Fibroblast of mammary gland (primary cell): ENCODE measurements at places on chromosomes 13 and 19.

GRCh38 chr19:12166626-12167025 lies 3.7 kb downstream of the ZNF136 start:
- DNase-seq = peak; percentile 5

GRCh38 chr19:3123956-3124355 lies 11.9 kb upstream of the GNA15 start:
- DNase-seq = no peak

DNA sequence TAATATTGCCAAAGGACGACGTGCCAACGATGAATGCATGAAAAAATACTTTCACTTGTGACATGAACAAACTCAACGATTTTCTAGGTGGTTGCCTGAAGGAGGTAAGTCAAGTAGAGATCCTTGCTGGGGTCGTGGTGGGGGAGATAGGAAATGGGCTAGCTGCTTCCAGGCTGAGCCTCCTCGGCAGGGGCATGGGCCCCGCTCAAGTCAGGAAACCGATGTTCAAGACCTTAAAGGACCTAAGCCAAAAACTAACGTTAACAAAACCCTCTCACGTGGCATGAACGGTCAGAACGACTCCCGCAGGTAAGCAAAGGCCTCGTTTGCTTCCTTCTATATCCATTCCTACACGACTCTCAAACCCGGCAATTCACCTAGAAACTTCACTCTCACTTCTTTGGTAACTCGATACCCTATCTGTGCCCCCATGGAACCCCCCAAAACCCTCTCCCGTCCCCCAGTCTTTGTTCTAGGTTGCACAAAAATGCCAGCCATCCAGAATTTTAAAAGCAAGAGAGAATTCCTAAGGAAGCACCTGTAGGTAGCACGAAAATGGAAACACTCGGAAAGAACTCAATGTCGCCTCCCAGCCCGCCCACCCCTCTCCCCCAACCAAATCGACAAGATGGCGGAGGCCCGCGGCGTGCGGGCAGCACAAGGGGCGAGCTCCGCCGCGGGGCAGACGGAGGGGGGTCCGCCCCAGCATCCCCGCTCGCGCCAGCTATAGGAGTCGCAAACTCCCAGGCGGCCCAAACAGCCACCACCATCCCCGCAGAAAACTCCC lies 13.6 kb downstream of the ACP4 start:
- DNase-seq = peak; percentile 10

- no peak for DNase-seq
Observed at GRCh38 chr19:18800636-18801035, 9.5 kb upstream of the COMP start.

DNA sequence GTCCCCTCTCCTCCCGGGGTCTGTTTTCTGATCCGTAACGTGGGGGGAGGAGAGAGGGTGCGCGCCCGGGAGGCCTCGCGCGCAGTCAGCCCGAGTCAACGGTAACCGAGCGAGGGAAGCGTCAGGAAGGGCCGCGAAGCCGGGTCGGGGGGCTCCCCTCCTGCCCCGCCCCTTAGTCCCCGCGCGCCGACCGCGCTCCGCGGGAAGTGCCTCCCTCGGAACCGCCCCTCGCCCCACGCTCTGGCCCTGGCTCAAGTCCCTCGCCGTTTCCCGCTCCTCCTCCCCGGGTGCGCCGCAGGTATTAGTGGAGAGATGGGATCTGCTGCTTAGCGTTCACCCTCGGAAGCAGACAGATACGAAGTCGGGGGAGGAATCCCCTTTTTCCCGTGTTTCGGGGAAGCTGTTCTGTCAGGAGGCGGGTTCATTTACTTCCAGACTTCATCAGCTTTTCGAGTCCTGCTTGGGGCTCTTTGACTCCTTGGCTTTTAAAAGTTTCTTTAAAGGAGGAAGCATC lies 770 bp downstream of the HNRNPM start:
- no peak for DNase-seq

GRCh38 chr13:46350003-46350402 lies 37.0 kb downstream of the RUBCNL start:
- no peak for DNase-seq

DNA sequence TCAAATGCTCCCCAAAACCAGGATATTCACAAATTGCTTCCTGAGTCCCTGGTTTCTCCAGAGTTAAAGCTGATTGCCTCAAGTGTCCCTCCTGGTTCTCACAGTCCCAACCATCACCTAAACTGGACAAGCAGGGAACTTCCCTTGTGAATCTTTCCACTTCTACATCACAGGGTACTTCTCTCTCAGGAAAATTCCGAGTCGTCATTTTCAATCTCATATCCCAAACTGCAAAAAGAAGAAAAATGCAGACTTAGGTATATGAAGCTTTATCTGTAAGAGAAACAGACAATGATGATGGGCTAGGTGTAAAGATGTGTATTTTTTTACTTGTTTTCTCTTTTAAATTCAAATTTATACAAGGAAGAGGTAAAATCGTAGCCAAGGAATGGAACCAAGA lies 21.3 kb downstream of the ZNF329 start:
- DNase-seq = no peak

GRCh38 chr13:99658261-99658991 lies 157.2 kb downstream of the TM9SF2 start:
- DNase-seq = peak; percentile 69
